Right ventricle myocardium inferior (tissue), 1 donor: ENCODE measurements at places on chromosomes 3 and 15. TPM values are rescaled to one million over a fixed set of nuclear protein-coding genes. Genes with fewer than 3 reads are reported as not detected.

The ADAMTSL3 gene
- total RNA-seq = 11.5 TPM

The EPHA3 gene
- total RNA-seq = 2.9 TPM

The SLC2A2 gene
- not detected for total RNA-seq

GRCh38 chr15:101675796-101676582, 23.8 kb upstream of the TM2D3 start:
- DNase-seq = no peak

The ESYT3 gene
- 1.4 TPM for total RNA-seq

GRCh38 chr3:119559441-119559963, at the start of gene CD80:
Gene CD80 (minus strand): TSS chr3:119559614. CDS start chr3:119557728, 1,886 bp downstream.
- no peak for DNase-seq

- DNase-seq = no peak
Measured at GRCh38 chr3:23438657-23439056, 235.5 kb downstream of the UBE2E2 start.

- no peak for DNase-seq
Measured at GRCh38 chr3:113771993-113772392, 25.2 kb downstream of the ATP6V1A start.

The AHSG gene
- not detected for total RNA-seq

DNA sequence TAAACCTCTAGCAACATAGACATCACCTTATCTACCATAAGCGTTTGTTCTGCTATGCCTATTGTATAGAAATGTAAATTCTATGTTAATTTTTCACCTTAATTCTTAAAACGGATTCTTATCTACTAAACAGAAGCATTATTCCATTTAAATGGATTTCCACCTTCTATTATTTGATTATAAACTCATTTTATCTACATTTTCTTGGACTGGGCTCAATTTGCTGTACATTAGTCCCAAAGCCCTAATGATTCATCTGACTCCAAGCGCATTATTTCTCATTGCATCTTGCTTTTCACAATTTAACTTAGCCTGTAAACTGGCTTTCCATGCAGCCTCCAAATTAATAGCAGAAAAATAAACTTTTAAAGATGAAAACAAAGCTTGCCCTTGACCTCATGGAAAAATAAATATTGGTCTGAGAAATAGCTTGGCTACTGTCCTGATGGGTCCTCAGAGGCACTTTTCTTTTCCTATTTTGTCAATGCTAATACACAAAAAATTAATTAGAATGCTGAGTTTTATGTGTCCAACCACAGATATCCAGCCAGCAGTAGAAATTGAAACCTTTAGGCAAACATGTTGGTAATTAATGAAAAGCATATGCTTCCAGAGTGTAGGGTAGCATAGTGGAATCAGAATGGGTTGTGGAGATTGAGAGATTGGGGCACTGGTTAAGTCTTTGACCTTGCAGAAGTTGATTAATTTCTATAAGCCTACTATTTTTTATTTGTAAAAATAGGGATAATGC, 81.4 kb upstream of the CFAP20DC start:
- no peak for DNase-seq

DNA sequence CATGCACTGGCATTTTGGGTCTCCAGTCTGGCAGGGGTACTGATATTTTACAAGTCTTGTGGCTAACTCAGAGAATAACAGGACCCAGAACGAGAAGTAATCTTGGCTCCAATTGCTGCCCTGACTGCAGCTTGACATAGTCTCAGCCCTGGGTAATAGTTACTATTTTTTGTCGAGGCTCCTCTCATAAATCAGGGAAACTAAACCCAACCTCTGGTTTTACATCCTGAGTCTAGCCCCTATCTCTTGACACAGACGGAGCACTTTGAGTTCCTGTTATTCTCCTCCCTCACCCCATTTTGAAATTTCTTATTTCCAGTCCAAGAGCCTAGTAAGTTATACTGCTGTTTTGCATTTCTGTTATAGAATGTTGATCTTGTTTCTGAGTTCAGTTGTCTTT, 276.1 kb upstream of the GOLIM4 start:
- no peak for DNase-seq

DNA sequence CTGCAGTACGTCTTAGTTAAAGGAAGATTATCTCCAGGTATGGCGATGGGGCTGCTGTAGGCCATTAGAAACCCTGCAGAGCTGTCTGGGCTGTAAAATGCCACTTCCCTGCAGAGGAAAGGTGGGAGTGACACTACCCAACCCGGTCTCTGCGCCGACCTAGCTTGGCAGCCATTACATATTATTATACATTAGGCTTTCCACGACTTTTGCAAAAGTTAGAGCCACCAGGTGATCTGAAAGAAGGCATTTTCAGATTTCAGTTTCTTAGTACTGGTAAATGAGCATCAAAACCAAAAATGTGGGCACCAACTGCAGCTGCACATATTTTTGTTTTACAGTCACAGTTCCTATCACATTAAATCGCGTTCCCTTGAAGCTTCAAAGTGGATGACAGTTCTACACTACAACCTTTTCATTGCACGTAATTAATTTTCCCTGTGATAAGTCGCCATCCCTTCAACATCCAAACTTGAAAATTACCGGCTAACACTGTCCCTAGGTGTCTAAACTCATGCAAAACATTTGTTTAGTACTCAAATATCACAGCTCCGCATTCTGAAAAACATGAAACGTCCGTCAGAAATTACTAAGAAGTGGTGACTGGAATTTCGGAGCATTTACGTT, 81.4 kb upstream of the CHD2 start:
- DNase-seq = no peak
